ENCODE measurements at places on chromosomes 4 and X.
A peak's percentile ranks its signal among the peaks of the same experiment; 100 is the strongest.

- DNase-seq, result no peak
Measured at GRCh38 chr4:29718136-29718535, 1002.0 kb upstream of the PCDH7 start.

DNA sequence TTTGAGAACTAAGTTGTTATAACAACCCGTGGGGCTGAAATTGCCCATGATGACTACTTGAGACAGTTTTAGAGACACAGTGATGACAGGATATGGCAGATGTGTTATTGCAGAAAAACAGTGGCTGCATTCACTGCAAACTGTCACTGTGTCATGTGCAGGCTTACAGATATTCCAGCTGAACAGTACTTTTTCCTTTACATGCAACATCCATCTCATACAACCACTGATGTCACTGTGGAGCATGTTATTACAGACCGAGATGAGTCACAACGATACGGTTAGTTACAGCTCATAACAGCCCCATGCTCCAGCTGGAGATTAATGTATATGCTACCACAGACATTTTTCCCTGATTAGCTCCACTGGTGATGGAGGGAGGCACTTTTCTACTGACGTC, 207.4 kb downstream of the TMA16 start:
- DNase-seq, result peak; percentile 60

- DNase-seq, result no peak
Measured at GRCh38 chrX:123331859-123332258, 147.8 kb downstream of the GRIA3 start.

- no peak for DNase-seq
Measured at GRCh38 chr4:42445038-42445437, 47.8 kb downstream of the SHISA3 start.

GRCh38 chr4:51918251-51918650, 75.3 kb downstream of the DCUN1D4 start:
- DNase-seq, result no peak

DNA sequence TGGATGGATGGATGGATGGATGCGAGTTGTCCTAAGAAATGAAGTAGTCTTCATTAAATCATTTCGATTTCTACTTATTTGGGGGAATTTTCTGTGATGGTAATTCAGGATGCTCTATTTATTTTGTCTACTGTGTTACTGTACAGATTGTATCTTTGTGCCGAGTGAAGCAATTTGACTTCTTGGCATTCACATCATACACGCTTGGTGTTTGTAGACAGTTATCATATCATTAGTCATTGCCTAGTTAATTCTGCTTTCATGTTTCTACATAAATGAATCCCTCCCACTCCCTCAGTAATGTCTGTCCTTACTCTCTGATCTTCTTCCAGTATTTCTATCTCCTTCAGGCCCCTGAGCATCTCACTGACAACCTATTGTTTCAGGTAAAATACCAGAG, 64.0 kb downstream of the RASGEF1B start:
- no peak for DNase-seq

DNA sequence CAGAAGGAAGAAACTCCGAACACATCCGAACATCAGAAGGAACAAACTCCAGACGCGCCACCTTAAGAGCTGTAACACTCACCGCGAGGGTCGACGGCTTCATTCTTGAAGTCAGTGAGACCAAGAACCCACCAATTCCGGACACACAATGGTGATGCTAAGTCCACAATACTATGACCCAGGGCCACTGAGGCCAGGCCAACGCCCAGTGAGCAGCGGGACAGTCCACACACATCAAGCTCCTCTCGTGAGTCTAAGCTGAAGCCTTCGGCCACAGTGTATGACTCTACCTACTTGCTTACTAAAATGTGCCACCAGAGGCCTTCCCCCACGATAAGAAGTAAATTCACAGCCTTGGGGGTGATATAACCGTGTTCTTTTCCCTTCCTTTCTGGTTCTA, 10.2 kb upstream of the CDKN2AIP start:
- DNase-seq, result no peak

DNA sequence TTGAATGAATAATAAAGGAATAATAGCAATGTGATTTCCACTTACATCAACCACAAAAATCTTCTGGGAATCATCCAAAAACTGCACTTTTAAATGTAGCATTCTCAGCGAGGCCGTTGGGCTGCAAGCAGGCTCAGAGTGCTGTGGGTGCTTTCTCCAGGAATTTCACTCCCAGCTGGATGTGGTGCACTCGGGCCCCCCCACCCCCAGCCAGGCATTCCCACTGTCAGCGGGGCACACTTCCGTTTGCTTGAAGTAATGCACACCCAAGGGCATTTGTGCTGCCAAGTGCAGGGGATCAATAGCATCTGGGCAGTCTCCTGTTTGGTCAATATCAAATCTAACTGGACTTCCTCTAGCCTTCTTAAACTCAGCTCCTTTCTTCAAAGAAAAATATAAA, at the start of gene FRMD7:
Gene FRMD7, minus strand, starts transcription at position 278 of the 400 bp plus-strand sequence. Its CDS starts 176 bp downstream, at position 102.
- no peak for DNase-seq

GRCh38 chr4:160877087-160877790, 1286.6 kb downstream of the FSTL5 start:
- DNase-seq, result peak; percentile 17

DNA sequence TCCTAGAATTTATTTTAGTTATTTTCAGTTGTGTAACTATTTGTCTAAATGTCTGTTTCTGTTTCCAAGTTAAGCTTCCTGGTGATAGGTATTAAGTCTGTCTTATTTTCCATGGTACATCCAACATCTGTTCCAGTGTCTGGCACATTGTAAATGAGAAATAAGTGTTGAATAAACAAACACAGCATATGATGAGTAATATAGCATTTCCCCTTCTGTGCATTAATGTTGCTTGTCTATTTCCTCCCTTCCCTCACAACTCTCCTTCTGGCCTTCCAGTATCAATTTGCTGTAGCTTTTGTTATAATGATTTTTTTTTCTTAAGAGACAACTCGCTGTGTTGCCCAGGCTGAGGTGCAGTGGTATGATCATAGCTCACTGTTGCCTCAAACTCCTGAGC, 36.1 kb downstream of the COPS4 start:
- DNase-seq, result no peak

DNA sequence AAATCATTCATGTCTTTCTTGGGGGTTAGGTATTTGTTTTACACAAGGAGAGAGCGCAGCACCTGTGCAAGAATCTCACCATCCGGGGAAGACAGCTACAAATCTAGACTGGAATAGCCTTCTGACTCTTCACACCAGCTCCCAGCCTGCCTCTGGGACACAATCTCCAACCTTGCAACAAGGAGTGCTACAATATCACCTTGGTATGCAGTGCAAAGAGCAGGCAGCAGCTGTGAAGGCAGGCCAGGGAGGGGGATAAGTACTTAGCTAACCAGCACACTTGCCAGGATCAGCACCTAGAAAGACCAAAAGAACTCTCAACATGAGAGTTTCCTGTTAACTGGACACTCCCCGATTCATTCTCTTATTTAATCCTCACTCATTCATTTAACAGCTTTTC, 235.3 kb downstream of the AR start:
- no peak for DNase-seq

- DNase-seq, result no peak
Measured at GRCh38 chr4:82553020-82553419, 8.8 kb downstream of the TMEM150C start.

DNA sequence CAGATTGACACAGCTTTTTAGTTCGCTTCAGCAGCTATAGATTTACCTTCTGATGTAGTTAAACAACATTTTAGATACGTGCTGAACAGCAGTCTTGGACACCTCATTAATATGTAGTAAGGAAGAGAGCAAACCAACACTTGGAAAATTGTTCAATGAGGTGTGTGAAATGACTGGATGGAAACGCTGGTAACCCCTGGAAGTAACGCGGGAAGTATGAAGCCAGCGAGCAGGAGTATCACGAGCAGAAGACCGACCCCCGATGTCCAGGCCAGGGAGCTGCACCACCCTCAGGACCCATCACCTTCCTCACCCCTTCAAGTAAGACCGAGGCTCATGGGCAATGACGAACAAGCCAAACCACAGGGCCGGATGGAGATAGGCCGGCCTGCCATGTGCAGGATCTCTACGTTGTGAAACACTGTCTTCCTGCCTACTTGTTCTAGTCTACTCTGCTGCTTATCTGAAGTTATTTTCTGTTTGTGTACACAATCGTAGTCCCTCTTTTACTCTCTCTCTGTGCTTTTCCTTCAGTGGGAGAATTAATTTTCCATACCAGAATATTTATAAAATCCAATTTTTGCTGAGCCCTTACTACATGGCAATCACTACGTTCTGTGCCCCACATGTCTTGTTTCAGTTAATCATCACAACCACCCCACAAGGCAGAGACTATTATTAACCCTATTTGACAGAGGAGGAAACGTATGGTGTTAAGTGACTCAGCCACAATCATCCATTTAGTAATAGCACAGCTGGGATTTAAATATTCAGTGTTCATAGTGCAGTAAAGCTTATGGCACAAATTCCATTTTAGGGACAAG, 221.7 kb downstream of the APBB2 start:
- DNase-seq, result no peak

DNA sequence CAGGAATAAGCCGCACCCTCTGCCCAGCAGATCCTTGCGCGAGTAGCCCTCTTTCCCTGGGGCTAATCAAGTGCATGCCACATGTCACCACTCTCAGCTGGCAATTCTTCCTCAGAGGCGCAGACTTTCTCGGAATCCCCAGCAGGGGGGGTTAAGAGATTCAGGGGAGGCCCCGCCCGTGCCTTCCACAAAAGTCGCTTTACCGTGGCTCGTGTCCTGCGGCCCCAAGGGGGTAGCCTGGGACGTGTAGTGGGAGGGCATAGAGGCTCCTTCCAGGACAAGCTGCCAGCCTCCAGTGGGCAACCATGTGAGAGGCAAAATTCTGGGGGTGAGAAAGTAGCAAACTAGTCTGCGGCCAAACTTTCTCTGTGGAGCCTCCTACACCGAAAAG, 652 bp downstream of the SRPX start:
- DNase-seq, result no peak

- DNase-seq, result peak; percentile 87
Measured at GRCh38 chr4:141388481-141388880, 167.8 kb downstream of the ZNF330 start.

GRCh38 chr4:107453987-107454386, 266.0 kb downstream of the PAPSS1 start:
- no peak for DNase-seq

- DNase-seq, result no peak
Measured at GRCh38 chr4:175143116-175143515, 225.0 kb downstream of the ADAM29 start.

GRCh38 chrX:24838629-24839028, 144.9 kb downstream of the POLA1 start:
- no peak for DNase-seq

GRCh38 chr4:109944591-109944990, 31.9 kb downstream of the EGF start:
- DNase-seq, result no peak

DNA sequence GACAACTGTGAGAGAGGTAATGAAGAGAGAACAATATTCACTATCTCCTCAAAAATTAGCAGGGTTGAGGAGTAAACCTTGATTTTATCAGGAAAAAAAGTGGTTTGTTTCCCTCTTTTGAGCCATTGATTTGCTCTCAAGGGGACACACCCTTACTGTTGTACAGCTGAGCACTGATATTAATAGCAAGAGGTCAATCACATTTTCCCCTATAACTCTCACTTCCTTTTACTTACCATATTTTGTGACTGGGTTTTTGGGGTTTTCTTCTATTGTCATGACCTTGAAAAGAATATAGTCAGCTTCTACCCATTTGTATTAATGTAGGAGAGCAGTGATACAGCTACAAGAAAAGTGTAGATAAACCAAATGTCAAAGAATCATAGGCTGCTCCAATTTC, 70.2 kb upstream of the LONRF3 start:
- no peak for DNase-seq

- no peak for DNase-seq
Measured at GRCh38 chrX:147917700-147918695, 6.3 kb downstream of the FMR1 start.

- no peak for DNase-seq
Measured at GRCh38 chr4:67891645-67892044, 7.8 kb upstream of the TMPRSS11D start.

DNA sequence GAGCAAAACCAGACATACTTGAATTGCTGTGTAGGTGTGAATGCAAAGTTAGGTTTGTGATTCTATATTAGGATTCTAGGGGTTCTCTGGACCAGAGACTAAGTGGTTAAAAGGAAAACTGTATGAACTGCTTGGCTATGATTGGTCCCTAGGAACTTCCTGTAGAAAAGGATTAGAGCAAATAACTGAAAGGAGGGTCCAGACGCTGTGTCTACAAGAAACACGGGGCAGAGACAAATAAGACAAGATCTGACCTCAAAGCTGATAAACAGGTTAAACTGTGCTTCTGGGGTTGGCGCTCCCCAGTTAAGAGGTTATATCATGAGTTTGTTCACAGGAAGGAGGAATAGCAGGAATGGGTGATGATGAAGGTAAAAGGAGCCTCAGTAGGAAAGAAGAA, 183.6 kb downstream of the MGST2 start:
- DNase-seq, result no peak

DNA sequence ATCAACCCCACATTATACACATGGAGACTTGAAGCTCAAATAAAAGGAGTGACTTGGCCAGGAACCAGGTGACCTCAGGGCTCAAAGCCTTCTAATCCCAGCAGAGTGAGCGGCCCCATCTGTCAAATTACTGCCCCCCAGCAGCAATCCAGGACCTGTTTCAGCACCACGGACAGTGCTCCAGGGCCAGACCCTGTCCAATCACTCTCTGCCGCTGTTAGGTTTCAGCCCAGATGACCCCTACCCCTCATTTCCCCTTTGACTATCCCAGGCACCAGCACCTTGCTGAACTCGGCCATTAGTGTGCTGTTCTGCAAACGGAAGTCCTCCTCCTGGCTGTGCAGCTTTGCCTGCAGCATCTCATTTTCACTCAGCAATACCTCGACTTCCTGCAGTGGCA, 5.1 kb downstream of the GRIPAP1 start:
- DNase-seq, result no peak

DNA sequence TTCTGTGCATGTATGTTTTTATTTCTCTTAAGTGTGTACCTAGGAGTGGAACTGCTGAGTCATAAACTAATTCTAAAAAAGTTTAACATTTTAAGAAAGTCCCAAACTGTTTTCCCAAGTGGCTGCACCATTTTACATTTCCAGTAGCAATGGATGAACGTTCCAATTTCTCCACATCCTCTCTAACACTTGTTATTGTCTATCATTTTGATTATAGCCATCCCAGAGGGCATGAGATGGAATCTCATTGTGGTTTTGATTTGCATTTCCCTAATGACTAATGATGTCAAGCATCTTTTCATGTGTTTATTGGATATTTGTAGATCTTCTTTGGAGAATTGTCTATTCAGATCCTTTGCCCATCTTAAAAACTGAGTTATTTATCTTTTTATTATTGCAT, 82.5 kb downstream of the PPEF1 start:
- no peak for DNase-seq

- DNase-seq, result no peak
Measured at GRCh38 chr4:106339431-106339830, 23.1 kb downstream of the AIMP1 start.

- peak; percentile 5 for DNase-seq
Measured at GRCh38 chr4:65599340-65599739, 70.9 kb downstream of the EPHA5 start.

- no peak for DNase-seq
Measured at GRCh38 chr4:150123796-150124677, 45.8 kb downstream of the DCLK2 start.

Measured in skeletal muscle cell (primary cell).